Osteocyte (in vitro differentiated cells): ENCODE measurements at places on chromosomes 4 and X. TPM values are rescaled to one million over a fixed set of nuclear protein-coding genes. Genes with fewer than 3 reads are reported as not detected.

CSAG2 gene
- total RNA-seq = not detected in 2 replicates

CT45A2 gene
- total RNA-seq = not detected in 2 replicates

HEPH gene
- total RNA-seq = 6.3 and 7.6 TPM in 2 replicates

SMARCA1 gene
- 118 and 121 TPM in 2 replicates for total RNA-seq

RHOH gene
- total RNA-seq = not detected in 2 replicates

TCEAL6 gene
- not detected in 2 replicates for total RNA-seq

SPATA18 gene
- 11.9 and 13.4 TPM in 2 replicates for total RNA-seq

SLC4A4 gene
- total RNA-seq = 31.5 and 37.7 TPM in 2 replicates

CPLX1 gene
- not detected in 2 replicates for total RNA-seq

HS3ST1 gene
- 0.27 TPM in 1 of 2 replicates, not detected in the other for total RNA-seq

MMRN1 gene
- not detected in 2 replicates for total RNA-seq

SYTL5 gene
- total RNA-seq = 2.5 and 2.7 TPM in 2 replicates

MAGEA9B gene
- not detected in 2 replicates for total RNA-seq

ESX1 gene
- total RNA-seq = not detected in 2 replicates

PNMA3 gene
- total RNA-seq = not detected in 2 replicates

IL21 gene
- total RNA-seq = not detected in 2 replicates

PPP2R2C gene
- not detected in 2 replicates for total RNA-seq

PRPS1 gene
- total RNA-seq = 26.0 and 27.6 TPM in 2 replicates

SLC26A1 gene
- total RNA-seq = 0.78 and 0.83 TPM in 2 replicates

RASL11B gene
- total RNA-seq = 0.73 and 0.94 TPM in 2 replicates

HAUS3 gene
- 10.2 and 11.7 TPM in 2 replicates for total RNA-seq

TXK gene
- total RNA-seq = not detected in 2 replicates

ANKRD50 gene
- 45.3 and 45.4 TPM in 2 replicates for total RNA-seq

NPY2R gene
- not detected in 2 replicates for total RNA-seq

MTTP gene
- total RNA-seq = not detected in 2 replicates

FAAH2 gene
- total RNA-seq = 0.30 and 0.81 TPM in 2 replicates

INTS6L gene
- total RNA-seq = 5.3 and 6.4 TPM in 2 replicates

NEUROG2 gene
- not detected in 2 replicates for total RNA-seq

NUP62CL gene
- total RNA-seq = not detected in 2 replicates

ETDA gene
- not detected in 2 replicates for total RNA-seq

MAGEA11 gene
- total RNA-seq = not detected in 2 replicates

ZNF157 gene
- total RNA-seq = 0.13 and 0.16 TPM in 2 replicates

PLP1 gene
- 0.26 and 0.32 TPM in 2 replicates for total RNA-seq

FGF16 gene
- total RNA-seq = not detected in 2 replicates

CT55 gene
- total RNA-seq = not detected in 2 replicates

BTK gene
- total RNA-seq = not detected in 2 replicates

SLC2A9 gene
- 0.31 and 0.43 TPM in 2 replicates for total RNA-seq

GABRE gene
- 0.71 and 1.4 TPM in 2 replicates for total RNA-seq

NWD2 gene
- not detected in 2 replicates for total RNA-seq
